ENCODE measurements at places on chromosomes 11 and 22.

- no peak for DNase-seq
Measured at GRCh38 chr22:20571078-20571503, 63.7 kb downstream of the MED15 start.

DNA sequence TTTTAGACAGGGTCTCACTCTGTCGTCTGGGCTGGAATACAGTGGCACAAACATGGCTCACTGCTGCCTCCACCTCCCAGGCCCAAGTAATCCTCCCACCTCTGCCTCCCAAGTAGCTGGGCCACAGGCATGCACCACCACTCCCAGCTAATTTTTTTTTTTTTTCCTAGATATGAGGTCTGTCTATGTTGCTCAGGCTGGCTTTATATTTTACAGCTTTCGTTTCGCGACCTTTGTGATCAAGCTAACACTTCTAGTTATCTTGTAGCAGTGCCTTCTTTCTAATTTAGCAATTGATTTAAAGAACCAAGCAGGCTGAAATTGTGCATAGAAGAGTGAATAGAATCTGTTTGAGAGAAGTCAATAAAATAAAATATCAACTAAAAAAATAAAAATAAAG lies 11.3 kb downstream of the CKAP5 start:
- DNase-seq: no peak

- DNase-seq: no peak
Measured at GRCh38 chr11:12410006-12410728, 32.8 kb downstream of the PARVA start.

DNA sequence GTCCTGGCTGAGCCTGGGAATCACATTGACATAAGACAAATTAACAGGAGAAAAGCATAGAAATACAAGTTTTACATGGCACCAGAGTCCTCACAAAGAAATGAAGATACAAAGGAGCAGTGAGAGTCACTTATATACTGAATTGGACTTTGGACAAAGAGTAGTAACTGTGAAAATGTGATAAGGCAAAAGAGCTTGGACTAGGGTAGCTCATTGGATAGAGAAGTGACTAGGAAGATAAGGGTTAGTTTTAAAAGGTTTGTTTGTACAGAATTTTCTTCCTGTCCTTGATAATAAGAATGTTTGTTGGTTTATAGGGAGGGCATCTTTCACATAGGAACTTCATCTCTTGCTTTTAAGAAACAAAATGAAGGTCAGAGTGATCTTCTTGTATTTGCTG lies 17.9 kb upstream of the NUCB2 start:
- no peak for DNase-seq

DNA sequence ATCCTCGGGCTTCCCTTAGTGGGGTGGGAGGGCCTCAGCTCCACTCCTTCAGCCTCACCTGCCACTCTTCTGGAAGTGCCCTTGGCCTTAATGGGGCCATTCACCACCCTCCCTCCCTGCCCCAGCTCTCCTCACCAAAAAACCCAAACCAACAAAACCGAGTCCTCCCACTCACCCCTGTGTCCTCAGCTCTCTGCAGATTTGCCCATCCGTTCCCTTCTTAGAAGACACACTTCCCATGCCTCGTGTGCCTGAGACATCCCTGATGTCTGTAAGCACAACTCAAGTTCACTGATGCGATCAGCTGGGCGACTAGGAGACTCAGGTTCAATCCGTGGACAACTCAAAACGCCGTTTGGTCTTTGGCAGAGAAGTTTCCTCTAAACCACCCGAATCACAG lies 839.2 kb downstream of the TBC1D22A start:
- no peak for DNase-seq

GRCh38 chr11:72111300-72112142 lies 974 bp downstream of the ANAPC15 start:
- DNase-seq: no peak

DNA sequence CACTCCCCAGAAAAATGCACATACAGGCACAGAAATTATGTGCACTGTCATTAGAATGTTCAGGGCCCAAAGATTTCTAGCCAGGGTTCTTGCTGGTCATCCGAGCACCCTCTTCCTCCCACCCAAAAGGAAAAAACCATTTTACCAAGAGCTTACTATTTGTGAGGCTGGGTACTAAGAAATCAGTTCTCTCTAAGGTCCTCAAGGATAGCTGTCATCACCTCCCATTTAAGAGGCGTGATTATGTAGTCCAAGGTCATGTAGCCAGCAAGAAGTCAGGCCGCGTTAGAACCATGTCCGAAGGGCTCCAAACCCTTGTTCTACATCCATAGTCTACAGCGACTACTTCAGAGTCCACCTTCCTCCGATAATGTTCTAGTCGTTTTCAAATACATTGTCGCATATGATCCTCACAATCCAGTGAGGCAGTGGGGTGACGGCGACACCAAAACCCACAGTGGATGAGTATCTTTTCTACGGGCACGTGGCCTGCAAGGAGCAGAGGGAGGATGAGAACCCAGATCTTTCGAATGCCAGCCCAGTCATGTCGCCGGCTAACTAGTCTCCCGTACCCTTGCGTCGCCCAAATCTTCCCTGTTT lies 634 bp downstream of the TIMM8B start:
- DNase-seq: peak; percentile 35

DNA sequence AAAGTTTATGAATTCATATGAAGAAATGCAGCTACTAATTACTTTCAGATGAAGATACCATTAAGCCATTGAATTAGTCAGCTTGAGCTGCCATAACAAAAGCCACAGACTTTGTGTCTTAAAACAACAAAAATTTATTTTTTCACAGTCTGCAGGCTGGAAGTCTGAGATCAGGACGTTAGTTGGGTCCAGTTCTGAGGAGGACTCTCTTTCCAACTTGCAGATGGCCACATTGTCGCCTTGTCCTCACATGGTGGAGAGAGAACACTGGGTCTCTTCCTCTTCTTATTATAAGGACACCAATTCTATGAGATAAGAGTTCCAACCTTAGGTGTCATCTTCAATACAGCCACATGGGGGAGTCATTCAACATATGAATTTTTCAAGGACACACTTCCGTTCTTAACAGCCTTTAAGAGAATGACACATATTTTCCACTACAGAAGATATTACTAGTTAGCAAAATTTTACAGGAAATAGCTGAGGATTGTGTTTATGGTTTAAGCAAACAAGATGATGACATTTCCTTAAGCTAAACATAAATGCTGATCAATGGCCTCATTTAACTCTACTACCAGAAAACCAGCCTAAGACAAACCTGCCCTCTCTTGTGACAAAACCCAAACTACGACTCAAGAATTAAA lies 56.0 kb downstream of the DCUN1D5 start:
- DNase-seq: peak; percentile 83

GRCh38 chr11:100316952-100317351 lies 370.1 kb upstream of the ARHGAP42 start:
- DNase-seq: no peak

DNA sequence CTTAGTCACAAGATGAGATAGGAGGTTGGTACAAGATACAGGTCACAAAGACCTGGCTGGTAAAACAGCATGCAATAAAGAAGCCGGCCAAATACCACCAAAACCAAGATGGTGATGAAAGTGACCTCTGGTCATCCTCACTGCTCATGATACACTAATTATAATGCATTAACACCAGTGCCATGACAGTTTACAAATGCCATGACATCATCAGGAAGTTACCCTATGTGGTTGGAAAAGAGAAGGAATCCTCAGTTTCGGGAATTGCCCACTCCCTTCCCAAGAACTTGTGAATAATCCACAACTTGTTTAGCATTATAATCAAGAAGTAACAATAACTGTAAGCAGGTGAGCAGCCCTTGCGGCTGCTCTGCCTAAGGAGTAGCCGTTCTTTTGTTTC lies 408.5 kb upstream of the RAG2 start:
- DNase-seq: no peak

GRCh38 chr11:97414801-97415200 lies 1025.0 kb downstream of the JRKL start:
- DNase-seq: no peak

- peak; percentile 73 for DNase-seq
Measured at GRCh38 chr11:76885390-76886097, 24.8 kb downstream of the ACER3 start.

DNA sequence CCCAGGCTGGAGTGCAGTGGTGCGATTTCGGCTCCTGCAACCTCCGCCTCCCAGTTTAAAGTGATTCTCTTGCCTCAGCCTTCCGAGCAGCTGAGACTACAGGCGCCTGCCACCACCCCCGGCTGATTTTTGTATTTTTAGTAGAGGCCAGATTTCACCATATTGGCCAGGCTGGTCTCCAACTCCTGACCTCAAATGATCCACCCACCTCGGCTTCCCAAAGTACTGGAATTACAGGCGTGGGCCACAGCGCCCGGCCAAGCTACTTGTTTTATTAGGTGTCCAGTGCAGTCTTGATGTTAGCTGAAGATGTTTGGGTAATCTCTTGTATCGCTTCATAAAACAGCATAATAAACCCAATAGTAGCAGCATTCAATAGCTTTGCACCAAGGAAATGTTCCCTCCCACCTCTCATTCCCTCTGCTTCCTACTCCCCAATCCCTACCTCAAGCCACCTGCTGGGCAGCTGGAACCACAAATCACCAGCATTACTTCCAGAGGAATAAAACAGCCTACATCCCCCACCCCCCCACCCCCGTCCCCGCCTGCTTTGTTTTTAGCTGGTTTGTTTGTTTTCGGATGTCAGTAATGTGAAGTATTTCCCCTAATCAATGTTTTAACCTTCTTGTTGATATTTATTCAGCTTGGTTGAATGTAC lies 11.0 kb upstream of the GRIK4 start:
- DNase-seq: no peak

DNA sequence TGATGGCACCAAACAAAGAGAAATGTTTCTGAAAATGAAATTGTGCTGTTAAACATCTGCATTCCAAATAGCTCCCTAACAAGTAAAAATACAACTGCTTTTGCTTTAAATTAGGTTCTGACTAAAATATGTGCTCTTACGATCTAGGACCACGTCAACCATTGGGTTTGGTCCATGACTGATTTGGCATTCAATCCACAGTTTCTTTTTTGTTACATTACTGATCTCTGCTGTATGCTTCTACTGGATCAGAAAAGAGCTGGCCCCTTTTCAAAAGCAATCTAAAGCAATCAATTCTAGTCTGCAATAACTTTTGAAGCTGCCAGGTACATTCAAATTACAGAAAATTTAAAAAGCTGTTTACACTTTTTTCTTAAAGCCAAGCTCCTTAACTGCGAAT lies 1047.1 kb upstream of the CCDC90B start:
- DNase-seq: no peak

DNA sequence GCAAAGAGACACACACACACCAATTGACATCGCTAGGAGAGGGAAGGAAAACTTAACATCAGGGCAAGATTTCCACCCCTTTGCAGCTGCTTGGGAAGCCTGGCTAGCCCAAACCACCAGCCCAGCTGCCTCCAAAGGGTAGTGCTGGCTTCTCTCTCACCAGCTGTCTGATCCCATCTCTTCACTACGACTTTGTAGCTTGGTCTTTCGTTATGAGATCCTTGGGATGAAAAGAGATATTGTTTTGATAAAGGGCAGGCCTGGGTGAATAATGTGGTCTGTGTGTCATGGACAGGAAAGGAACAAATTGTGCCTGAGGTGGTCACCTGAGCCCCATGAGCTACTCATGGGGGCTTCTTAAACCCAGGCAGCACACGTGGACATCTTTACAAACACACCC lies 101.9 kb downstream of the ARL14EP start:
- no peak for DNase-seq

- DNase-seq: no peak
Measured at GRCh38 chr22:37282385-37282677, at the start of gene CYTH4. Gene CYTH4 (plus strand): TSS chr22:37282508. CDS start chr22:37282570, 62 bp downstream.

DNA sequence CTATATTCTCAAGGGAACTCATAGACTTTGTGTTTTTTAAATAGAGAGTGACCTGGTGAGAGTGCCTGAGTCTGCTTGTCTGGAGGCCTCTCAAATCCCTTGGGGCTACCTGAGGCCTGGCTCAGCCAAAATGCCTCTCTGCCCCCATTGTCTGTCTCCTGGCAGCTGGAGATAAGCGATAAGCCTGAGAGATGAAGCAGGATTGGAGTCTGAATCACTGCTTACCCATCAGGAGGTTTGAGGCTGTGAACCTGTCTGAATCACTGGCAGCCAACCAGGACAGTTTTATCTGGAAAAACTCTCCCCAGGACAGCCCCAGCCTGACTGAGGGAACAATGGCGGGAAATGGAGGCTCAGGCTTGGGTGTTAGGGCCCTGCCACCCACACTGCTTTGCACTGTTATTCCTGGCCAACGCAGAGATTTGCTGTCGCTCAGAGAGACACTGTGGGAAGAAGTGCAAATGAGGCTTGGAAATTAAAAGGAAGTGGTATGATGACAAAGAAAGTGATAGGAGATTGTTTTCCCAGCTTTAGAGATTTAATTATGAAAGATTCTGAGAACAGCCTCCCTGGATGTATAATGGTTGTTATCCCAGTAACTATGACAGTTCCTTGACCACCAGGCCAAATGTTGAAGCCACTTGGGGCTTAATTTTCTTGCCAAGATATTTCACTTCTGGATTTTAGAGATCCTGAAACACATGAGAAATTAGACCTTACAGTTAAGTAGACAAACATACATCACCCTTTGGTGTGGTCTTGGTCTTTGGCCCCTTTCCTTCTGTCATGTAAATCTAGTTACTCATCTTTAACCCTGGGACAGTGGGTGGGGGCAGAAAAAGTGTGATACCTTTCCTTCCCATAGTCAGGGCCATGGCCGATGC lies 102.1 kb downstream of the RASSF10 start:
- peak; percentile 77 for DNase-seq

DNA sequence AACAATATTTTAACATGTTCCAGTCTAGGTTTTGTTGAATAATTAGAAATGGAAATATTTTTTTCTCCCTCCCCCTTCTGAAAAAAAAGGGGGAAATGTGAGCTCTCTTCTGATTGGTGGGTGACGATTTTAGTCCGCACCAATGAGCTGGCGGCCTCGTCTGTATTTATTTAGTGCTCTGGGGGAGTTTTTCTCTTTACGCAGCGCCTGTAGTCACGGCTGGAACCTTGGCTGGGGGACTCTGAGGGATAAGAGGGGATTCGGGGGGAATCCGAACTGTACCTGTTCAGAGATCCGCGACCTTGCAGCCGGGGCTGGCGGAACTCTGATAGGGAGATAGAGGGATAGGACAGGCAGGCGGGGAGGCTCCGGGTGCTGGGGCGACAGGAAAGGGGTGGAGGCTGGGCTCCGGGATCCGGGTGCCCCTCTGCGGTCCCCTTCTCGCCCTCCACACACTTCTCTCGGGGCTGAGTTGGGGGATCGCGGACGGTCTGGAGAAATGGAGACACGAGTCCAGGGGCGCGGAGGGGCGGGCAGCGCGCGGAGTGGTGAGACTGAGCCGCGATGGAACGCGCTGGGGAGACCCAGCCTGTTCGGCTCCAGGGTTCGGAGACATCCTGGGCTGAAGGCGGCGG lies 99.7 kb upstream of the HSD17B12 start:
- no peak for DNase-seq

DNA sequence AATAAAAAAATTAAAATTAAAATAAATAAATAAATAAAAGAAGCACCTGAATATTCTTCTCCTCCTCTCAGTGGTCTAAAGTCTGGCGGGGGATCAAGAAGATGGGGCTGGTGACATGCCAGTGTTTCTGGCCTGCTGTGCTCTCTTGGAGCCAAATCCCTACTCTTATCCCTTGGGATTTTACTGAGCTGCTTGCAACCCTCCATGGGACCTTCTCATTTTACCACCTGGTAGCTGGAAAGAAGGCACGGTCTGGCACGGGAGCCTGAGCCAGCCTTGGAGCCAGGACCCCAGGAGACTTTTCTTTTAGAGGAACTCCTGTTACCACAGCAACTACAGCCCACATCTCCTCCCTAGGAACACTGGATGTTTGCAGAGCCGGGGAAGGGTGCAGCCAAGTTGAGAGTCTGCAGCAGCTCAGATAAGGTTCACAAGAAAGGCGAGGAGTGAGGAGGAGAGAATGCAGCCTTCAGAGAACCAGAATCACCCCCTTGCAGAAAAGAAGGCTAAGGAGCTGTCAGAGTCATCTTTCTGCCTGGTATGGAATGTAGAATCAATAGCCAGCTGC lies 21.4 kb downstream of the CD6 start:
- DNase-seq: no peak

- DNase-seq: no peak
Measured at GRCh38 chr22:28188178-28188879, 269.3 kb upstream of the PITPNB start.

Measured in kidney glomerular epithelial cell (primary cell).